ENCODE measurements at places on chromosomes 7 and 10.

GRCh38 chr7:55382251-55382650 lies 17.1 kb downstream of the LANCL2 start:
- no peak overlapping the region for H3K4me3 ChIP-seq
- H3K4me1 ChIP-seq, result peaks cover 5% of the 10 kb centered on the region
- no peak for DNase-seq
- peaks cover 8% of the 10 kb centered on the region for H3K36me3 ChIP-seq
- no peak overlapping the region for H3K27ac ChIP-seq

- DNase-seq, result no peak
- H3K27ac ChIP-seq, result no peak overlapping the region
- peaks cover 5% of the 10 kb centered on the region for H3K36me3 ChIP-seq
- peaks cover 85% of the 10 kb centered on the region for H3K27me3 ChIP-seq
Measured at GRCh38 chr10:15871823-15872222, 11.5 kb upstream of the MINDY3 start.

DNA sequence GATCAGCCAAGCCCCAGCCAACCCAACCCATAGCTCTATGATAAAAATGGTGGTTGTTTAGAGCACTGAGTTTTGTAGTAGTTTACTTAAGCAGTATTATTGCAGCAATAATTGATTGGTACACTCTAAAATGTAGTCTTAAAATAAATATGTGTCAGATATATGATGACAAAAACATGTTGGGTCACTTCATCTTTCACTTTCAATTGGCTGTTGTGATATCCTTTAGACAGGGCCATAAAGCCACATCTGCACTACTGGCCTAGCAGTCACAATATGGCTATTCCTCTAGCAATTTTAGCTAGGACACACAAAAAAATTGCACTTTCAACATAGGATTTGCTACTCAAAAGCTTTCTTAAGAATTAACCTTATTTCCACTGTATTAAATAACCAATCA lies 5.9 kb upstream of the CAV1 start:
- H3K36me3 ChIP-seq, result no peaks in the 10 kb centered on the region
- no peak for DNase-seq
- H3K27me3 ChIP-seq, result peaks cover 49% of the 10 kb centered on the region
- H3K4me3 ChIP-seq, result no peak overlapping the region
- no peaks in the 10 kb centered on the region for H3K4me1 ChIP-seq
- no peak overlapping the region for H3K27ac ChIP-seq

DNA sequence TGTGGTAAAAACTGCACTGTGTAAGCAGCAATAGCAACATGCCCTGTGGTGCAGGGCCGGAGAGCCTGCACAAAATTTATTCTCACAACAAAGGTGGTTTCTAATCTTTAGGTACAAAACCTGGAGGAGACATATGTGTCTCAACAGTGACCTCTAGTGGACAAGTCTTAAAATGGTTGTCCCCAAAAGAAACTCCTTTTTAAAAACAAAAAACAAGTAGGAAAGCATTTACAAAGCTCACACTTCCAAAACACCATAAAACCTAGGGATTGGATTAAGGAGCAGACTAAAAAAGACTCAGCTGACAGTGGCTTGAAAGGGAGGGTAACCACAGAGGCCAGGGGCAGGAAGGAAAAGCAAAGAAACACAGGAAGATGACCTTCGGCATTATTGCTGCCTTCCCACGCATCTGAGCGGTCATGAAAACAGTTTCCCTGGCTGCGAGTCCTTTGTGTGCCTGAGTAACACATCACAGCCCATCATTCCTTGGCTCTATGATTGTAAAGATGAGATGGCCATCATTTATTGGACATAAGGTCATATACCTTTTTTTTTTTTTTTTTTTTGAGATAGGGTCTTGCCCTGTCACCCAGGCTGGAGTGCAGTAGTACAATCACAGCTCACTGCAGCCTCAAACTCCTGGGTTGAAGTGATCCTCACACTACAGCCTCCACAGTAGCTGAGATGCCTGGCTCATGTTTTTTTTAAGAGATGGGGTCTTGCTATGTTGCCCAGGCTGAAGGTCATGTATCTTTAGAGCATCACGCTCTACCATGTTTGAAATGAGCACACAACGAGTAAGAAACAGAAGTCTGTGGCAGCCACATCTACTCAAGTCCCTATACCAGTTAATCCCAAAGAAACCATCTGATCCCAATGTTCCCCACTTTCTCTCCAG lies 39.5 kb downstream of the RSU1 start:
- peaks cover 2% of the 10 kb centered on the region for H3K36me3 ChIP-seq
- DNase-seq, result no peak
- peak overlapping the region; percentile 81 for H3K4me3 ChIP-seq

DNA sequence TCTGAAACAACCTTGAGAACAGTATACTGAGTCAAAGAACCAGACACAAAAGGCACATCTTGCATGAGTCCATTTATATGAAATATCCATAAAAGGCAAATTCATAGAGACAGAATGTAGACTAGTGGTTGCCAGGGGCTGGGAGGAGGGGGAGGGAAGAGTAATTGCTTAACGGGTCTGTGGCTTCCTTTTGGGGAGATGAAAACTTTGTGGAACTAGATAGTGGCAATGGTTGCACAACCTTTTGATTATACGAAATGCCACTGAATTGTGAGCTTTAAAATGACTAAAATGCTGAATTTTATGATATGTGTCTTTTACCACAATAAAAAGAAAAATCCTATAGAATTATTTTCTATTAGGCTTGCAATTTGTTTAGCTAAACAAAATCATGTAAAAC lies 16.8 kb downstream of the ADRB1 start:
- H3K27ac ChIP-seq, result no peak overlapping the region
- no peaks in the 10 kb centered on the region for H3K36me3 ChIP-seq
- H3K4me3 ChIP-seq, result no peak overlapping the region
- peaks cover 24% of the 10 kb centered on the region for H3K27me3 ChIP-seq

DNA sequence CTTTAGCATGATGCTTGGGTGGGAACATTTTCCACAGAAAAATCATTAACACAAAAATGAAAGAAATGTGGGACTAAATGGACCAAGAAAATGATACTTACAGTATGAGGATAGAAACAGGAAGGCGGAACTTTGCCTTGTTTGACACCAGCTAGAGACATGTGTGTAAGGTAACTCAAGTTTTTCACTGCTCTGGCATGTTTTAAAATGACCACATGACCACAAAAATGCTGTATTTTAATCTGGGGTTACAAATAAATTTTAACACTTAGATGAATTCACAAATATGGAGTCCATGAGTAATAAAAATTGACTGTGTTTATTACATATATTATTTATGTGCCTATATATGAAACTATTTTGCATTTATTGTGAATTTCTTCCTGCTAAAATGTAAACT lies 100.9 kb upstream of the PHYHIPL start:
- no peaks in the 10 kb centered on the region for H3K4me1 ChIP-seq
- no peak overlapping the region for H3K4me3 ChIP-seq
- H3K27me3 ChIP-seq, result no peaks in the 10 kb centered on the region
- H3K27ac ChIP-seq, result no peak overlapping the region
- no peak for DNase-seq
- no peaks in the 10 kb centered on the region for H3K36me3 ChIP-seq

DNA sequence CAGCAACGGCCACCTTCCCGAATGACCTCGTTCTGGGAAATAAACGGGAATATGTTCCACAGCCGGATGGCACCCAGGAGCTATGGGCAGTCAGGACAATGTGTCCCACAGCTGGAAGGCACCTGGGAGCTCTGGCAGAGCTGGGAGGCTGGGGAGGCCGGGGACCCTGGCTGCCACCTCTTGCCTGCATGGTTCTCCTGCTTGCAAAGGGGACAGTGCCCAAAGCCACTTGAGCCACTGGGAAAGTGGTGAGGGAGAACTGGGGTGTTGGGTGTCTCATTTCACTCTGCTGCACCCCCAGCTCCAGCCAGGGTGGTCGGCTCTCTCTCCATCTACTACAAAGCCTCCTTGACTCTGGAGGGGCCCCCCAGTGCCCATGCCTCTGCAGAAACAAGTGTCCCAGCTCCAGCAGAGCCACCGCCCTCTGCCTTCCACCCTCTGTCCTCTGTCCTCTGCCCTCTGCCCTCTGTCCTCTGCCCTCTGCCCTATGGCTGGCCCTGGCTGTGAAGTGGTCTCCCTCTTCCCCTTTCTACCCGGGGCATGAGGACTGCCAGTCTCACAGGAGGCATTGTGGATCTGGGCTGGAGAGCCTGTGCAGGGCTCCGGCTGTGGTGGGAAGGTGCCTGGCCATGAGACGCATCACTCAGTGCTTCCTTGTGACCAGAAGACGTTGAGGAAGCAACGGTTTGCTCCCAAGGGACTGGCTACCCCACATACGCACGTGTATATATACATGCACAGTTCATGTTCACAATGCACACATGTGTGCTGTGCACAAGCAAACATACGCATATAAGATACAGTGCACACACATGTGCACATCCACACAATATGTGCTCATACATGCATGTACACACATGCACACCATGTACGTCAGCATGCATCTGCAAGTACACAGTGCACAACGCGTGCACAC lies 21.5 kb upstream of the INPP5A start:
- no peak overlapping the region for H3K27ac ChIP-seq
- no peaks in the 10 kb centered on the region for H3K36me3 ChIP-seq
- no peaks in the 10 kb centered on the region for H3K4me1 ChIP-seq
- no peak overlapping the region for H3K4me3 ChIP-seq

DNA sequence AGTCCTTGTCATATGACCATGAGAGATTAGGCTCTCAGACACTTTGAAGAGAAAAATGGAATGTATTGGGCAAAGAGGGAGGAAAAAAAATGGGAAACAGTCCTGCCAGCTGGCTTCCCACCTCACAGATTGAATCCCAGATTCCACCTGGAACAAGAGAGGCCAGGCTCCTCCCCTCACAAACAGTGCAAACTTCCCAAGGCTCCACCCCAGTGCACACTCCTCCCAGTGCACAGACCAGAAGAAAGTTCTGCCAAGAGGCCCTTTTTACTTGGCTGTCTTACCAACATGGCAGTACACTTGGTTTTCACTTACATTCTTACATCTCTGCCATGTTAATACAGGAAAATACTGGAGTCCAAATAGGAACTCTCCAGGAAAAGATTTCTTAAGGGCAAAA lies 202.3 kb downstream of the AHR start:
- H3K27me3 ChIP-seq, result peaks cover 10% of the 10 kb centered on the region
- no peak for DNase-seq

DNA sequence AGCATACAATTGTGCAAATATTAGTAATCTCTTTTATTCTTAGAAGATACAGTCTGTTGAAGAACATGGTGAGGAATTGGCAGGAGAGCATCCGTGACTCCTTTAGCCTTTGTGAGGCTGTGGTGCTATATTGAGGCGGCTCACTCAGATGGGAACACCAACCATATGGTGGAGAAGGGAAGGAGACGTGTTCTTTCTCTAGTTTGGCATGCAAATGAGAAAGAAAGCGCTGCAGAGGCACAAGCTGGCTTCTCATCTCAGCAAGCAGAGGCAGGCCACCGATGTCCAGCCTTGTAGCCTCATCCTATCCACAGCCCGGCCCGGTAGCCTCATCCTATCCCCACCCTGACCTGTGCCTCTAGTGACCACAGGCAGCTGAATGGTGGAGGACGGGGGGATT lies 288.3 kb downstream of the CAMK1D start:
- peaks cover 5% of the 10 kb centered on the region for H3K36me3 ChIP-seq
- peak overlapping the region; percentile 96 for H3K27ac ChIP-seq
- DNase-seq, result no peak

DNA sequence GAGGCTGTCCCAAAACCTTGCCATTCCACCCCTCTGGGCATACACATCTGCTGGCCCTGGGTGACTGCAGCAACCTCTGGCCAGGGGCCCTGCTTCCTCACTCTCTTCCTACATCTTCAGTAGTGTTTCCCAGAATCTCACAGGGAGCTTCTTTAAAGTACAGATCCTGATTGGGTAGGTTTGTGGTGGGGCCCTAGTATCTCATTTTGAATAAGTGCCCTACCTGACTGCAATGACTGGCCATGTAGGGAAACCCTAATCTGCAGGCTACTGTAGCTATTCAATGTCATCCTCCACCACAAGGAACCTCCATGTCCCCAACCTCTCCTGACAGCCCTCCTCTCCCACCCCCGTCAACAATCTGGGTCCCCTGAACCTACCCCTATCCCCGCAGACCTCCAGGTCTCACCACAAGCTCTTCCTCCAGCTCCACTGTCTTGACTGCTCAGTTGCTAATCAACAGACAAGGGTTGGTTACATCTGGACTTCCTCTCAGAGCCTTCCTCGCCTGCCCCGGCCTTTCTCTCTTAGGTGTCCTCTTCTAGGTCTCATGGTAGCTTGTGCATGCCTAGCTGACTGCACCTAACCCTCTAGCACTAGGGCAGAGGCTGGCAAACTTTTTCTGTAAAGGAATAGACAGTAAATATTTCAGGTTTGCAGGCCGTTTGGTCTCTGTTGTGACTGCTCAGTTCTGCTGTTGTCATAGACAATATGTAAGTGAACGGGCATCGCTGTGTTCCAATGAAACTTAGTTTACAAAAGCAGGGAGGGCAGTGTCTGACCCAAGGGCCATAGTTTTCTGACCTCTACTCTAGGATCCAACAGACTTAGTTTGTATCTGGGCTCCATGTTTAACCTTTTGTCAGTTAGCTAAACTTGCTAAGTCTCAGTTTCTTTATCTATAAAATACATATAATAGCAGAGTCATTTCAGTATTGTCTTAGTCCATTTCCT lies 121.1 kb downstream of the AOAH start:
- H3K4me1 ChIP-seq, result peaks cover 11% of the 10 kb centered on the region
- peak overlapping the region; percentile 35 for H3K27ac ChIP-seq
- H3K4me3 ChIP-seq, result no peak overlapping the region
- H3K27me3 ChIP-seq, result peaks cover 9% of the 10 kb centered on the region
- no peak for DNase-seq

DNA sequence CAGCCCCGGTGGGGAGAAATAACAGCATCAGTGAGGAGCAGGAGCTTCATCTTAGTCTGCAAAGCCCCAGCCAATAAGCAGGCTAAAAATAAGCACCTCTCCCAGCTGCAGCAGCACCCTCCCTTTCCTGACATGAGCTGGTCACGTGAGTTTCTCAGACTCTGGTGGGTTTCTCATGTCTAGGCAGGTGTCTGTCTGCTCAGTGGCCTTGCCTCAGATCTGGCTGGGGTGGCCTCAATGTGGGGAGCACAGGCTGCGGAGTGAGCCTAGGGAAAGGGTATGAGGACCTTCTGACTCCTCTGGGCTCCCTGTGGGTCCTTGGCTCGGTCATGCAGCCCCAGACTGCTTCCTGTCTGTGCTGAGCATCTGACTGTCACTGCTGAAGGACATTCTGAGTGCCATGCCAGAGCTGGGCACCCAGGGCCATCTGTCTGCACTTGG lies 81.6 kb upstream of the LRRC4 start:
- H3K36me3 ChIP-seq, result no peaks in the 10 kb centered on the region
- H3K4me3 ChIP-seq, result no peak overlapping the region
- peaks cover 30% of the 10 kb centered on the region for H3K4me1 ChIP-seq
- no peak for DNase-seq

GRCh38 chr7:32658467-32658869 lies 163.2 kb downstream of the AVL9 start:
- H3K36me3 ChIP-seq, result peaks cover 4% of the 10 kb centered on the region
- no peak overlapping the region for H3K4me3 ChIP-seq
- DNase-seq, result no peak
- no peaks in the 10 kb centered on the region for H3K4me1 ChIP-seq
- H3K27me3 ChIP-seq, result peaks cover 14% of the 10 kb centered on the region

GRCh38 chr10:17113889-17114540 lies 15.6 kb downstream of the CUBN start:
- H3K4me3 ChIP-seq, result no peak overlapping the region
- DNase-seq, result no peak

GRCh38 chr10:76543655-76544054 lies 1094.0 kb downstream of the KCNMA1 start:
- H3K27ac ChIP-seq, result no peak overlapping the region
- no peak for DNase-seq
- H3K4me3 ChIP-seq, result no peak overlapping the region
- peaks cover 11% of the 10 kb centered on the region for H3K27me3 ChIP-seq
- no peaks in the 10 kb centered on the region for H3K4me1 ChIP-seq

GRCh38 chr7:37409461-37409860 lies 39.2 kb downstream of the ELMO1 start:
- H3K4me3 ChIP-seq, result peak overlapping the region; percentile 92
- no peaks in the 10 kb centered on the region for H3K27me3 ChIP-seq
- peaks cover 46% of the 10 kb centered on the region for H3K4me1 ChIP-seq
- peaks cover 2% of the 10 kb centered on the region for H3K36me3 ChIP-seq
- peak overlapping the region; percentile 95 for H3K27ac ChIP-seq
